Stimulated activated CD4-positive, alpha-beta T cell treated with anti-CD3 and anti-CD28 coated beads, TNF-alpha, amount 100 ng/mL, for 4 hours (primary cell): ENCODE measurements at places on chromosomes 5 and 9.

DNA sequence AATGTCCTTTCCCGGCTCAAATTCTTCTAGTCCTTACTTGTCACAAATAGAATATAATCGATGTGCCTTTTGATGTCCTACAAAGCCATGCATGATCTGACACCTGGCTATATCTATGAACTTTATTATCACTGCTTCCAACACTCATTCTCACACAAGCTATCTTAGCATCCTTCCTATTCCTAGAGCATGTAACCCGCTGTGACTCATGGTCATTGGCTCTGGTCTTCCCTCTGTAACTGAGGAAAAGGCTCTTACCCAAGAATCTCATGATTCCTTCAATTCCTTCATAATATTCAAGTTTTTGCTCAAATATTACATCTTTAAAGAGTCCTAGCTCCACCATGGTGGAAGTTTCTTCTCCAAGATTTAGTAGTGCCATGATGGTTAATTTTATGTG lies 480.0 kb upstream of the PAPPA start:
- DNase-seq = no peak

- no peak for DNase-seq
Measured at GRCh38 chr5:171647043-171647903, 138.3 kb upstream of the SMIM23 start.

- no peak for DNase-seq
Measured at GRCh38 chr9:12178634-12179033, 514.6 kb upstream of the TYRP1 start.

DNA sequence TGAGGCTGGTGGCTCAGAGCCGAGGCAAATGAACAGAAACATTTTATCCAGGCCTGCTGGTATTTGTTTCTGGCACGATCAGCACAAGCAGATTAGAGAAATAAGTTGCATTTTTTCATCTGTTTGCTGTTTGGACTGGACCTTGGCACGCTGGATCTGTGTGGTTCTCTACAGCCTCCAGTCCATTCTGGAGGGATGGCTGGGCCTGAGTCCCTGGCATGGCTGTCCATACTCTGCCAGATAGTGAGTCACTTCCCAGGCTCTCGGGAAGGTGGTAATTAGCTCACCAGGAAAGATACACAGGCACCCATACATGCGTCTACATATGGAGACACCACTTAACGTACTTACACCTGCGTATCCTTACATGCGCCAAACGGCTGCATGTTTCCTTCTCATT lies 78.6 kb downstream of the SPRY4 start:
- no peak for DNase-seq

- no peak for DNase-seq
Measured at GRCh38 chr5:81854485-81854884, 103.6 kb upstream of the SSBP2 start.

- DNase-seq = no peak
Measured at GRCh38 chr5:1186351-1187233, 14.8 kb upstream of the SLC6A19 start.

- DNase-seq = no peak
Measured at GRCh38 chr9:87578625-87579024, 81.0 kb downstream of the DAPK1 start.

- DNase-seq = no peak
Measured at GRCh38 chr9:27586304-27586703, 13.0 kb upstream of the C9orf72 start.

DNA sequence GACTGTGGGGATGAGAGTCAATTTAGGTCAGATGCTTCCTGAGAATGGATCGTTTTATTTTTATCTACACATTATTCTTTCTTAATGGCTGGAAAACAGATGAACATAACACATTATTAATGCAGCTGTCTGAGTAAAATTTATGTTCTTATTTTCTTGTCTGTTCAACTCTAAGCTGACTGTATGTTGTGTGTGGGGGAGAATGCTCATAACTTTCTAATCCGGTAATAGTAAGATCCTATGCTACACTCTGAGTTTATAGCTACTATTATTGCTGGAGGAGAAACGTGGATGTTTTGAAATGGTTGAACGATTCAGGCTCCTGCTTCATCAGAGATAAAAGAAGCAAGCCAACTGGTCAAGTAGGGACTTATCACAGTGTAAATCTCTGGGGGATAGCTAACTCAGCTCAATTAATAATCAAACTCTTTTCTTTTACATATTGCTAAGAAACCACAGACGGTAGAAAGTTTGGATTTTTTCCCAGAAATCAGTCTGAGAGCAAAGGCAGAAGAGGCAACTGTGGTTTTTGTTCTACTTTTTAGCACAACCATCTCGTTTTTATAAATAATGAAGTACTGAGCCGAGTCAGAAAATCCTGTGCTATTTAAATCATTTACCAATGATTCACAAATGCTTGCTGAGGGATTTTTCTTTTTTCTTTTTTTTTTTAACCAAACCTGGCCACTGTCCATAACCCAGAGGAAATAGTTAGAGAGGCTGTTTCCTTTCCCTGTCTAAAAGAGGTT lies 265.0 kb upstream of the FAM174A start:
- no peak for DNase-seq

GRCh38 chr9:16683326-16683725 lies 187.1 kb downstream of the BNC2 start:
- DNase-seq = no peak

DNA sequence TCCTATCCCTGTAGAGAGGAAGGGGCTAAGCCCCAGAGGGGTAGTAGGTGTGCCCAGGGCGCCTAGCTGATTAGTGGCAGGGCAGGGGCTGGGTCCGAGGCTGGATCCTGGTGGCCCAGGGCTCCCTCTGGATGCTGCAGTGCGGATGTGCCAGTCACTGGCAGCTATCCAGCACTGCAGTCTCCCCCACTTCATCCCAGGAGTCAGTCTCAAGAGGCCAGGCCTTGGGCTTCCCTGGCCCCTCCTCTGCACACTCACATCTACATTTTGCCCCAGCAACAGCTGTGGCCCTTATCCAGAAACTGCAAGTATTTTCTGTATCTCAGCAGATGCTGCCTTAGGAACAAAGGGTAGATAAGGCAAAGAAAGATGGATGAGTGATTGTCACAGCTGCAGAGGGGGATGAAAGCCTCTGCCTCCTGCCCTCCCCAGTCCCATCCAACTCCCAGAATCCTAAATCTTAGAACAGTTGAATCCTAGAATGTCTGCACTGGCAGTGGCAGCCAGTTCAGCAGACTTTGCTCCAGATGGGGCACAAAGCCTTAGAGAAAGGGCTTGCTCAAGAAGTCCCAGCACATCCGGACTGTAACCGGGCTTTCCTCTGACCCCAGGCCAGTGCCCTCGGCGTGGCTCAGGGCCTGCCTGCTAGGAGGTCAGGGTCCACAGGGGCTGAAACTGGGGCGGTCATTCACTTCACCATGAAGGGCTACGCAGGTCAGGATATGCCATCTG lies 1.6 kb downstream of the ANXA6 start:
- no peak for DNase-seq

- no peak for DNase-seq
Measured at GRCh38 chr9:134734270-134734669, 92.7 kb downstream of the COL5A1 start.

DNA sequence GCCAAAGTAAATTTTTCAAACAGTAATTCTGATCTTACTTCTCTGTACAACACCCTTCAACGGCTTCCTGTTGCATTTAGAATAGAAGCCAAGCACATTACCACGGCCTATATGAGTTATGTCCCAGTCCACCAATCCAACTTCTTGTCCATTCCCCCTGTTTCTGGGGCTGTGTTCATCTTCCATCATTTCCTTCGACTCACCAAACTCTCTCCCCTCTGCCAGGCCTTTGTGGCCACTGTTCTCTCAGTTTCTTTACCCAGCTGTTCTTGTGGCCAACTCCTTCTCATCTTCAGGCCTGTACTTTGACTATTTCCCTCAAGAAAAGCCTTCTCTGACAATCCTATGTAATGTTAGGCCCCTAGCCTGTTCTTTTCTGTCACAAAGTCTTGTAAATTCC lies 259.4 kb upstream of the EFNA5 start:
- DNase-seq = no peak

- DNase-seq = no peak
Measured at GRCh38 chr5:86500947-86501346, 116.8 kb upstream of the COX7C start.

DNA sequence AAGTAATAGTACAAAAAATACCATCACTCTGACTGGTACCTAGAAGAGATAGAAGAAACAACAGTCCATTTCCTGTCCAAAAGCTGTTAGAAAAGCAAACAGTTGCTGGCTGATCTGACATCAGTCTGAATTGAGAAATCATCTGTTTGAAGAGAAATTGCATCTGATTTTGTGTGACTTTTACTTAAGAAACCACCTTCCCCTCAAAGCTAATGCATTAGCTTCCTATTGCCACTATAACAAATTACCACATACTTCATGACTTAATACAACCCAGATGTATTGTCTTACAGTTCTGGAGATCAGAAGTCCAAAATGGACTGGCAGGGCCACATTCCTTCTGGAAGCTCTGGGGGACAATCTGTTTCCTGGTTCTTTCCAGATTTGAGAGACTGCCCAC lies 385.9 kb upstream of the TLE4 start:
- no peak for DNase-seq

DNA sequence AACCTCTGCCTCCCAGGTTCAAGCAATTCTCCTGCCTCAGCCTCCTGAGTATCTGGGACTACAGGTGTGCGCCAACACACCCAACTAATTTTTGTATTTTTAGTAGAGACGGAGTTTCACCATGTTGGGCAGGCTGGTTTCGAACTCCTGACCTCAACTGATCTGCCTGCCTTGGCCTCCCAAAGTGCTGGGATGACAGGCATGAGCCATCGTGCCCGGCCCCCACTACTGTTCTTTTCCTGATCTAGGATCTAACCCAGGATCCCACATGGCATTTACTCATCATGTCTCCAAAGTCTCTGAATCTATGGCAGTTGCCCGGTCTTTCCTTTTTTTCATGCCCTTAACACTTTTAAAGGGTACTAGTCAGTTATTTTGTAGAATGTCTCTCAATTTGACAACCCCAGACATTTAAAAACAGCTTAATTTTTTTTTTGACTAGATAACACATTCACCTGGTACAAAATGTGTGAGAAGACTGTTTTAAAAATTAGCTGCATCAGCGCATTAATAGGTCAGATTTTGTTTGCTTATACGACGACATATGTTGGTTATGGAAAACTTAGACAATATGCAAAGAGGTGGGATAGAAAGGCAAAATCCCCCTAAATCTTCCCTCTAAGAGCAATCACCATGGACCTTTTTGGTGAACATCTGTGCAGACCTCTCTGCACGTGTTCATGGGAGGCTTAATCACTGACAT lies 46.5 kb downstream of the STOM start:
- DNase-seq = no peak

DNA sequence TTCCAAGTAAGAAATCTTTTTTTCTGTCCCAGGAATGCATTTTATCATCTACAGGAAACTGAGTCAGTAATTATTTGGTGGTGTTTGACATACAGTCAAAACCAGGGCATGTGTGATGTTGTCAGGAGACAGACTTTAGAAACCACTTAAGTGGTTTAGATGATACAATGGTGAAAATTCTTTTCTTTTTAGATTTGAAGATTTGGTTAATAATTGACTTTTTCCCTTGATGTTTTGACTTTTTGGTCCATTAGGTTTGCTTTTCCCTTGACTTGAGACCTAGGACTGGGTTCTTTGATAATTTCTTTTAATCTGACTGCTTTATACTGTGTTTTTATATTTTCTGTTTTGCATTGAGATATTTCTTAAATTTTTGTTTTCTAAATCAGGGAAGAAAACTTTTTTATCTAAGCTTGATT lies 85.2 kb downstream of the RASGRF2 start:
- no peak for DNase-seq

- no peak for DNase-seq
Measured at GRCh38 chr5:151570058-151570457, 21.1 kb downstream of the FAT2 start.

- DNase-seq = no peak
Measured at GRCh38 chr5:75965292-75965691, 117.9 kb upstream of the SV2C start.

GRCh38 chr9:35569206-35569605 lies 35.9 kb upstream of the TESK1 start:
- DNase-seq = no peak

DNA sequence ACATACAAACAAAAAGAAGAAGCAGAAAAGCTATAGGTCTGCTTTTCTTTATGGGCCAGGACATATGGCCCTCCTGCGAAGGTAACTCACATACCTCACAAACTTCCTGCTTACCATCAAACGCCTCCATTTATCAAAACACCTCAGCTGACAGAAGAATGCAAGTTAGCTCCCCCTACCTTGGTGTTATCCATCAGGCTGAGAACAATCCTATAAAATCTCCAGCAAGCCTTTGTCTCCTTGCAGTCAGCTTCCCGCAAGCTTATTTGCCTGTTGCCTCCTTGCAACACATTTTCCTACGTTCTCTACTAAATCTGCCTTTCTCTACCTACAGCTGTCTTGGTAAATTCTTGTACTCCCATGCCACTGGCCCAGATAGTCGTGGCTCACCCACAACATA lies 22.7 kb upstream of the PCA3 start:
- DNase-seq = no peak

- no peak for DNase-seq
Measured at GRCh38 chr5:76202182-76202581, 119.0 kb downstream of the SV2C start.

DNA sequence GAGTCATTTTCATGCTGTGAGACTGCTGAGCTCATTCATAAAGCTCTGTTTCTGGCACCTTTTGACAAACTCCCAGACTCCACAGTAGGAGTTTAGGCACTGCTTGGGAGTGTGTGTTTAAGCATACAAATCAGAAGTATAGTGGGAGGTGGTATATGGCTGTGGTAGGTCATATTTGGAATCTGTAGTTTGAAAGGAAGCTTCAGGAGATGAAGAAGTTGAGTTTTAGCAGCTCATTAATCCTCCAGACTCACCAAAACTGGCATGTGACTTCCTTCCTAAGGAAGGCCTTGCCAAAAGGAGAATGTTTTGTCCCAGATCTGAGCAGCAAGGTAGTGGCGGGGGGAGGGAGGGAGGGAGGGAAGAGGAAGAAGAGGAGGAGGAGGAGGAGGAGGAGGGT lies 52.8 kb downstream of the SAXO1 start:
- DNase-seq = no peak

GRCh38 chr5:95068289-95068910 lies 216.5 kb downstream of the MCTP1 start:
- no peak for DNase-seq

GRCh38 chr5:124599028-124599973 lies 147.1 kb downstream of the ZNF608 start:
- no peak for DNase-seq

DNA sequence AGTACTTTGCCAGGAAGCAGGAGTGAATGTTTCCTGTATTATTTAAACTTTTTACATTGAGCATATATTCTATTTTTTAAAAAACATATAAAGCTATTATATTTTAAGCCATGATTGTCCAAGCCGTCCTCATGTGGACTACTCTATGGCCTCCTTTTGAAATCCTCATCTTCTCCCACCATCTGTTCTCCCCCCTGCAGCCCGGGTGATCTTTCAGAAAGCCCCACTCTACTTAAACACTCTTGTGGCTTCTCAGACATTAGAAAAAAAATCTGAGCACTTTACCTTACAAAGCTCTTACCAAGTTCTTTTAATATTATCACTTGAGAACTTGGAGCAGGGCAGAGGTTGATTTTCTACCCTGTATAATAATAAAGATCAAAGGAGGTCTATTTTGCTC lies 95.4 kb downstream of the CAVIN4 start:
- no peak for DNase-seq

GRCh38 chr5:51829230-51829629 lies 446.0 kb downstream of the ISL1 start:
- no peak for DNase-seq
